Mesendoderm (in vitro differentiated cells): ENCODE measurements at places on chromosomes 1 and 21.

GRCh38 chr1:52403566-52404115 lies 582 bp downstream of the ORC1 start:
- DNase-seq: peak; percentile 87

- DNase-seq: no peak
Observed at GRCh38 chr1:219575563-219575962, 37.3 kb downstream of the ZC3H11B start.

- DNase-seq: no peak
Observed at GRCh38 chr1:66055092-66055491, 262.4 kb downstream of the PDE4B start.

GRCh38 chr1:96688767-96689166 lies 32.8 kb upstream of the PTBP2 start:
- peak; percentile 72 for DNase-seq

DNA sequence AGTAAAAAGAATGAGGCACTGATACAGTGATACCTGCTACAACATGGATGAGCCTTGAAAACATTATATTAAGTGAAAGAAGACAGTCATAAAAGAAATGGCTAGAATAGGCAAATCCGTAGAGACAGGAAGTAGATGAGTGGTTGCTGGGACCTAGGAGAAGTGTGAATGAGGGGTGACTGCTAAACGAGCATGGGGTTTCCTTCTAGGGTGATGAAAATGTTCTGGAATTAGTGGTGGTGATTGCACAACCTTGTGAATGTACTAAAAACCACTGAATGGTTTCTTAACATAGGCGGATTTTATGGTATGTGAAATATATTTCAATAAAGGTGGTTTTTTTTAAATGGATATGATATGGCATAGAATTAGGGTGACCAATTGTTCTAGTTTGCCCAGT lies 12.6 kb upstream of the SERINC2 start:
- no peak for DNase-seq

- DNase-seq: no peak
Observed at GRCh38 chr1:24117722-24118409, 5.9 kb upstream of the MYOM3 start.

GRCh38 chr1:232142403-232143314 lies 487.3 kb downstream of the SIPA1L2 start:
- no peak for DNase-seq

GRCh38 chr1:152870831-152871730 lies 7.0 kb upstream of the SMCP start:
- DNase-seq: peak; percentile 82

GRCh38 chr1:147472489-147472888 lies 68.8 kb upstream of the BCL9 start:
- DNase-seq: no peak

DNA sequence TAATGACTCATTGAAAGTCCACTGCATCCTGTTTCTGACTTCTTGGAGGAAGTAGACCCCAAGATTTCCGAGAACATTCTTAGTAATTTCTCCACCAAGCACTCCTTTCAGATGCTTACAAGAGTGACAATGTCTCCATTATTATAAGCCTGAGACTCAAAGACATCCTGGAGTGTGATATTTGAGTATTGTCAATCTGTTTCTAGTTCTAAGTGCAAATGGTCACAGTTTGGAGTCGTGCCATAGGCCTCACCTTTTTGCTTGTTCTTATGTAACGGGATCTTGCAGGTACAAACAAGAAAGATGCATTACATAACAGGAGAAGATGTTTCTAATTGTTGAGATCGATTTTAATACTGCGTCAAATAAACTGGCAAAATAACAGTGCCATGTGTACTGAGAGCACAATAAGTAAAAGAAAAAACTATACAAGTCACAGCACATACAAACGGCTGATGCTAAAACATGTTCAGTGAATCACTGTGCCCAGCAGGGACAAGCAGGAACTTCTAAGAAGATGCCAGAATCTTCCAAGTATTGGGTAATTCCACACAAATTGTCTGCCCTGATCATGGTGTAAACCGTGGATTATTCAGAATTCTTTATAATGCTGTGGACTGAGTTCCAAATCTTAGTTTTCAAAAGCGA lies 54.1 kb downstream of the CD2 start:
- no peak for DNase-seq

DNA sequence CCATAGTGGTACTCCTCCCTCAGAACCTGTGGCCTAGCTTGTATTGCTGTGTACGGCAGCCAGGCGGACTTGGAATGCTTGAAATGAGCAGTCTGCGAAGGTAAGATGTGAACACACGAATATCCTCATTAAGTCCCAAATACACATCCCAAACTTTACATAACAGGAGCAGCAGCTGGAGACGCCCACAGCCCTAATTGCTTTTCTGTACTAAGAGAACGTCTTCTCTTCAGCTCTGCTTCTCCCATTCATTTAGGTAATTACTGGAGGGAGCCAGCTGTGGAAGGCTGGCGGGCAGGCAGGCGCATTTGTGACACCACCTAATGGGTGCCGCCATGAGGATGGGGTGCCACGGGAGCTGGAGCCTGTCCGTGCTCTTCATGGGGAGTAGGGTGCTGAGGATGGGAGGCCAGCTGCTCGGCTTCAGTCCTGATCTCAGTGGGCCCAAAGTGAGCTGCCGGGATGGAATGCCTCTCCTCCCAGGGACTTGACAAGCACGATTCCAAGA lies 66.6 kb upstream of the POU3F1 start:
- DNase-seq: no peak

DNA sequence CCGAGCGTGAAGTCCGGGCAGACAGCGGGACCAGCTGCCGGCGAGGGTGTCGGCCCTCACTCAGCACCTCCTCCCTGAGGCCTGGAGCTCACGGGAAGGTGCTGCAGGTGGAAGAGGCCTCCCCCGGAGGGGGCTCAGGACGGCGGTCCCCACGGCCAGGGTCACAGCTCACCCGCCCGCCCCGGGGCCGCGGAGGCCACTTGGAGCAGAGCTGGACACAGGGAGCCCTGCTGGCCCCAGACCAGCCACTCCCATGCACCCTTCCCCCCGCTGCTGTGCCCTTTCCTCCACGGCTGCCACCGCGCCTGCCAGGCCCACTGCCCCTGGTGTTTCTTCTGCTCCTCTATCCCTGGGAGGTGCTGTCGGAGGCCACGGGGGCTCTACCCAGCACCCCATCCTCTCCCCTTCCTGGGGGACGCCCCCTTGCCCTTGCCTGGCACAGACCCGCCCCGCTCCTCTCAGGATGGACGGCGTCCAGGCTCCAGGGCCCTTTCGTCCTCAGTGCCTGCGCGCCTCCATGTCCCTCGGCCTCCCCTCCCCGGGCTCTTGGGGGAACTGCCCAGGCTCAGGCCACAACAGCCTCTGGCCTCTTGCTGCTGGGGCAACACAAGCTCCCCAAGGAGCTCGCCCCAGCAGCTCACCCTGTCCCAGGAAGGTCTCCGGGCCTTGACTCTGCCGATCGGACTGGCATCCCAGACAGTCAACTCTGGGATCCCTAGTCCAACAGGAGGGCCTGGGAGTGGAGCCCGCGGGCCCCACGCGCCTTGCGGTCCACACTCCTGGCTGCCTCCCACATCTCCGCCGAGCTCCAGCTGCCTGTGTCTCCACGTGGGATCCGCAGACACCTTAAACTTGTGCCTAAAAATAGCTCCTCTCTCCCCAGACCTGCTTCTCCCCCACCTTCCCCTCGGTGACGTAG lies 4.1 kb downstream of the TMEM240 start:
- DNase-seq: no peak

- no peak for DNase-seq
Observed at GRCh38 chr1:165674599-165674998, 23.8 kb downstream of the ALDH9A1 start.

DNA sequence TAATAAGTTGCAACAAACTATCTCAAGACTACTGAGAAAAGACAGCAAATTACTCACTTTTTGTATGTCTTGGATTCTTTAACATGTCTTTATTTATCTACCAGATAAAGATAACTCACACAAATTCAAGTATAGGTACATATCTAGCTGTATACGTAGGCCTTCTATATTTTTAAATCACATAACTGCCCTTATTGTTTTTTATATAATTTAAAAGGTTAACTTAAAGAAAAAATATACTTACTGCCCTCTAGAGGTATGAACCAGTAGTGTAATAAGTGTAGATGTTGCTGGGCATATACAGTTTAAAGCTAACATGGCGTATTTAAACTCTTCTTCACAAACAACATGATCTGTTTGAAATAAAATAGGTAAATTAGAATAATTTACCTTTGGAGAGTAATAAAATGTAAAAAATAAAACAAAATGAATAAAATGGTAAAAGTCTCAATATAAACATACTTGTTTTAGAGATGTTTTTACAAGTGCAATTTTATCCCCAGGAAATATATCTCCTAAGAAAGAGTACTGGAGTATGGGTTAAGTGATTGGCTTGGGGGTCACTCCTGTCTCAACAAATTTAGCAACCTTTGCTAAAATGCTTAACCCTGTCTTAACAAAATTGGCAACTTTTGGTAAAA lies 235.2 kb downstream of the KCNT2 start:
- DNase-seq: peak; percentile 44

- no peak for DNase-seq
Observed at GRCh38 chr1:33228935-33229487, 27.3 kb upstream of the ZNF362 start.

- no peak for DNase-seq
Observed at GRCh38 chr1:114344656-114345055, 166.3 kb downstream of the TRIM33 start.

GRCh38 chr1:110035236-110035752 lies 870 bp downstream of the STRIP1 start:
- DNase-seq: no peak

GRCh38 chr1:172135076-172135672 lies 285.3 kb upstream of the C1orf105 start:
- DNase-seq: peak; percentile 54

DNA sequence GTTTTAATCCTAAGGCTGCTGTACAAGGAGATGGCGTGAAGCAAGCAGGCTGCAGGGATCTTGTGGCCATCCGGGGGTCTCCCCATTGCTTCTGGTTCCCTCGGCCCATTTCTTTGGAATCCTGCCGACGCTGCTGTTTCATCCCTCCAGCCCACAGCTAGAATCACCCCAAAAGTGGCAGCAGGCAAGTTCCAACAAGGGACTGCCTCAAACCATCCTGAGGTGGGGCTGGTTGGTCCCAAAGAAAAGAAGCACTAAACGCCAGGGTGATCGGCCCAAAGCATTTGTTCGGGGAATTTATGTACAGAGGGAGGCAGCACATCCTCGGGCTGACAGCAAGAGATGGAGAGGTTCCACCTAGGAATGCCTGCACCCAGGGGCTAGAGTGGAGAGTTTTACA lies 4.5 kb upstream of the MIB2 start:
- no peak for DNase-seq

DNA sequence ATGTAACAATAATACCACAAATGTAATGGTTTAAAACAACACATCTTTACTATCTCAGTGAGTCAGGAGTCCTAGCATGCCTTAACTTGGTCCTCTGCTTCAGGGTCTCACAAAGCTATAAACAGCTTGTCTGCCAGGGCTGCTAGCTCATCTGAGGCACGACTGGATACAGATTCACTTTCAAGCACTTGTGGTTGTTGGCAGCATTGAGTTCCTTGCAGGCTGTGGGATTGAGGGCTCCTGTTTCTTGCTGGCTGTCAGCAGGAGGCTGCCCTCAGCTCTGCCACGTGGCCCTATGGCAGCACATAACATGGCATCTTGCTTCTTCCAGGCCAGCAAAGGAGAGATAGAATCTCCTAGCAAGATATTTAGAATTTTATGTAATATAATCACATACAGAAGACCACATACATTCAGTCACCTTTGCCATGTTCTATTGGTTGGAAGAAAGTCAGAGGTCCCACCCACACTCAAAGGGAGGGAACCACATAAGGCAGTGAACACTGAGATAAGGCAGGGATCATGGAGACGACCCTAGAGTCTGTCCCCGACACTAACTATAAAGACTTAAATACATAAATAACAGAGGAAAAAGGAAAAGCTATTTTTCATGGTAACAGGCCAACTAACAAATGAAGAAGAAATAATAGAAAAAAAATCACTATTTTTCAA lies 18.9 kb upstream of the IPP start:
- DNase-seq: peak; percentile 23

DNA sequence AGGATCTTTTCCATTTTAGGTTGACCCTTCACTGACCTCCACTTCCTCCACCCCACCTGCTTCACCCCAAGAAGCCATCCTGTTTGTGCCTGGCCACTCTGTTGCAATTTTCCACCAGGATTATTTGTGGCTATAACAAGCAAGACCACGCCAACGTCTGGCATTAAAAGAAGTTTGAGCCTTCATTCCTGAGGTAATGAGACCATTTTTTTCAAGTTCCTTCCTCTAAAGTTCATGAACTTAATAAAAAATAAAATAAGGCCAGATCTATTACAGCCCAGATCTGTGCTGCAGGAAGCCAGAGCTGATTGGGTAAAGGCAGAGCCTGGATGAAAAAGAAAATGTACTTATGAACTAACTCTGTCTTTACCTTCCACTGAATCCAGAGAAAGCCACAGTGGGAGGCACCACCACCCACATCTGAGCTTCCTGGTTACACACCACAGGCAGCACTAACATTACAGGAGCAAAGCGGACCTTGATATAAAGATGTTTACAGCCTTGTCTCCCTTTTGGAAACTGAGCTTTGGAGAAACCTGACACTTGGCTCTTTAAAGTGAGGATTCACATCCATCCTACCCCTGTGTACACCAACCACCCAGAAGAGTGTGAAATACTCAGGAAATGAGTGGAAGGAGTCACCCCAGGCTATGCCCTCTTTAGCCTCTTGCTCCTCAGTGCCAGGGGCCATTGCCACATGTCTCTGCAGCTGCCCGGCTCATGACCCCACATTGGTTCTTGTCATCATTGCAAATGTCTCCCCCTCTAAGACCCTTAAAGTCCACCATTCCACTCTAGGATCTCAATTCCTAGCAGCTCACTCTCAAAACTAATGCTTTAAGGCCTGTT lies 293.6 kb downstream of the PLPP3 start:
- DNase-seq: no peak

GRCh38 chr1:221849110-221849509 lies 107.2 kb upstream of the DUSP10 start:
- no peak for DNase-seq

DNA sequence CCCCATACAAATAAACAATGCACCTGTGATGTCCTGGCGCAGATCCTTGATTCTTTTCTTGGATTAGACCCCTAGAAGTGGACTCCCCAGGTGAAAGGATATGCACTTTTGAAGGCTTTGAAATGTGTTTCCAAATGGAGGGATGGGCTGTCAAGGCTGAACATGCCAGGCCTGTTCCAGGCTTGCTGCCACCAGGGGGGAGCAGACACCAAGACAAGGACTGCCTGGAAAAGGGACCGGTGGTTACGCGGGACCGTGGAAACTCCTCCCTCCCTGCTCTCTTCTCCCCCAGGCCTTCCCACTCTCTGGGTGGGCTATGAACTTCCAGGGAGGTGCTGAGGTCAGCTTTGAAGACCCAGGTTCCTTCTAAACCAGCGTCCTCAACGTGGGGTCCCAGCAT lies 12.7 kb downstream of the C1QB start:
- peak; percentile 63 for DNase-seq
